H9 (cell line): ENCODE measurements at places on chromosomes 11 and 22. TPM values are rescaled to one million over a fixed set of nuclear protein-coding genes. Genes with fewer than 3 reads are reported as not detected.

Gene TAF1D
- total RNA-seq = 258 and 272 TPM in 2 replicates

DNA sequence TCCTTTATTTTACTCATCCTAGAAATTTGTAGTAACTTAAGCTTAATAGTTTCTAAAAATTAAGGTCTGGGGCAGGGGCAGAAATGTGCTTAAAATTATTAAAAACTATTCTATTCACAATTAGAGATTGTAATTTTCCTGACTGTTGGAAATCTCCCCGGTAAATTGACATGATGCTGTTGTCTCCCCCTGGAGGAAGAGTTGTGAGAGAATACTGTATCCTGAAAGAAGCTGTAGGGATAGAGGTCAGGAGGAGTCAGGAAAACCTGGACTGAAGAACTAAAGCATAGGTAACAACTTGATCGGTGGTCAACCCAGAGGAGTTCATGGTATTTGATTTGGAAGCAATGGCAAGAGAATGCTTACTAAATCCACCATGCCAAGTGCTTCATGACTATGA, 16.2 kb upstream of the ESAM start:
- H3K27ac ChIP-seq = no peak overlapping the region
- H3K4me3 ChIP-seq = no peak overlapping the region
- H3K27me3 ChIP-seq = no peaks in the 10 kb centered on the region

GRCh38 chr11:107921997-107922396, 6.3 kb upstream of the RAB39A start:
- H3K27ac ChIP-seq = no peak overlapping the region
- DNase-seq = no peak
- H3K36me3 ChIP-seq = no peaks in the 10 kb centered on the region
- H3K4me3 ChIP-seq = no peak overlapping the region

DNA sequence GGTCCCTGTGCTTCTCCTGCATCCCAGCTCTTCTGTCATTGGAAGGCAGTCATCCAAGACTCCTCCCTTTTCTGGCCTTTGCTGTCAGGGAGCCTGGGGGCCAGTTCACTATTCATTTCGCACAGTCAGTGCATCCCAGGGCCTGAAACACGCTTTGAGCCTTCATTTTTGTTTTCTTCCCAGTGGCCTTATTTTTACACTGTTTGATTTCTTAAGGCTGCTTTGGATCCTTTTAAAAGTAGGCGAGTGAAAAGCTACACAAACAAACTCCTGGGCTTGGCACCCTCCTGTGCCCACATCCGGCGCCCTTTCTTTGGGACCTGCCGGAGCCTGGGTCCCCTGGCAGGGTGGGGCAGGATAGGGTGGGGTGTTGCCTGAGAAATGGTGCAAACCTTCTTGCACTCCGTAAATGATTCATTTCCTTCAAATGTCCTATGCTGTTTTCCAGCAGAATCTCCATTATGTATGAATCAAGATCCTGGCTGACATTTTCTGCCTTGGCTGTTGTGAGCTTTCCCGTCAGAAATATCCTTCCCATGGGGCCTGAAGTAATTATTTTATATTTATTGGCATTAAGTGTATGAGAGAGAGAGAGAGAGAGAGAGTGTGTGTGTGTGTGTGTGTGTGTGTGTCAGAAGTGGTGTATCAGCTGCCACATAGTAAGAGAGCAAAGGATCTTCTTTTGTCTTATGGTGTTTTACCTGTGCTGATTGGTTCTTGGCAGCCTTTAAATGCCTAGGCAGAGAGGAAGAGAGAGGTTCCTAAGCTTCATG, 45.6 kb downstream of the BCR start:
- no peak overlapping the region for H3K4me3 ChIP-seq
- H3K36me3 ChIP-seq = peaks cover 26% of the 10 kb centered on the region
- H3K4me1 ChIP-seq = peaks cover 26% of the 10 kb centered on the region
- H3K27me3 ChIP-seq = no peaks in the 10 kb centered on the region
- no peak for DNase-seq

- H3K4me3 ChIP-seq = no peak overlapping the region
- H3K27me3 ChIP-seq = no peaks in the 10 kb centered on the region
- no peak overlapping the region for H3K27ac ChIP-seq
These were observed 145.5 kb downstream of the RBFOX2 start for GRCh38 chr22:35883031-35883620.

- H3K36me3 ChIP-seq = no peaks in the 10 kb centered on the region; the same call in 2 of the 3 replicates
- peaks cover 5% of the 10 kb centered on the region; the same call in 1 of the 2 replicates for H3K27me3 ChIP-seq
These were observed 22.3 kb downstream of the KCNQ1 start for GRCh38 chr11:2466869-2467694.

GRCh38 chr11:36150986-36151385, 138.2 kb downstream of the COMMD9 start:
- H3K27me3 ChIP-seq = no peaks in the 10 kb centered on the region
- no peak overlapping the region for H3K27ac ChIP-seq
- no peak for DNase-seq
- H3K36me3 ChIP-seq = no peaks in the 10 kb centered on the region
- no peak overlapping the region for H3K4me3 ChIP-seq

DNA sequence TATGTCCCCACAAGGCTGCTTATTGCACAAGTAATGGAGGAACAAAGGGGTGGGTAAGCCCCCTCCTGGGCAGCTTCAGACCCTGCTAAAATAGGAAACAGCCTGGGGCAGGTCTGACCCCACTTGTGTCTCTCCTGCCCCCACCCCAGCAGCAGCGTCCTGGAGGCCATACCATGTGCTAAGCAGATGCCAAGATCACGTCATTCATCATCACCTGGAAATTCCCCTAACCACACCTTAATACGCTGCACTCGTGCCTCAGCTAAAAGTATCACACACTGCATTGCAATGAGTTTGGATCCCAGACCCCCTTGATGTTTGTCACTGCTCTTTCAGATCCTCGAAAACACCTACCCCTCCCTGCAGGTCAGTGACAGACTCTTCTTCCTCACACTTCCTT, 27.8 kb upstream of the GGTLC2 start:
- no peak overlapping the region for H3K4me3 ChIP-seq
- no peaks in the 10 kb centered on the region for H3K4me1 ChIP-seq
- no peaks in the 10 kb centered on the region for H3K36me3 ChIP-seq

Gene RIMBP3B
- total RNA-seq = 0.39 and 0.77 TPM in 2 replicates

Gene ZNF70
- total RNA-seq = 3.2 and 3.5 TPM in 2 replicates
